ENCODE measurements at places on chromosomes 7 and 10.

DNA sequence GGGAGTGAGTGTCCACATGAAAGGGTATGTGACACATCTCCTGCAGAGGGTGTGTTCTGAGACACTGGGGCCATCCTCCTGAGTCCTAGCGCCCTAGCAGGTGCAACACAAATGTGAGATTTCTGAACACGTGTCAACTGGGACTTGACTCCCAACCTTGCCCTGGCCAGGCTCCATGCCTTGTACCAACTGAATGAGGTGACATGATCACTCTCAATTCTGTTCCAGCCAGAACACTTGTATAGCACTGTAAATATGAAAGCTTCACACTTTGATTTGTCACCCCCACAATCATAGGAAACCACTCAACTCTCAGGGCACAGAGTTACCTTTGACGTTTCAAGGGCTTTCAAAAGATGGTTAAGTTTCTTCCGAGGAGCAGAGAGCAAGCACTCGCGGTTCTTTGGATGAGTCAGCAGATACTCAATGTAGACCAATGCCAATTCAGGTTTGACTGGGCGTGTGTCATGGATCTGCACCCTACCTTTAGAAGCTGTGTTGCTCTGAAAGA lies 48.6 kb downstream of the NCAPG2 start:
- no peak for DNase-seq

GRCh38 chr7:30556840-30557239 lies 37.8 kb upstream of the GARS1 start:
- no peak for DNase-seq

DNA sequence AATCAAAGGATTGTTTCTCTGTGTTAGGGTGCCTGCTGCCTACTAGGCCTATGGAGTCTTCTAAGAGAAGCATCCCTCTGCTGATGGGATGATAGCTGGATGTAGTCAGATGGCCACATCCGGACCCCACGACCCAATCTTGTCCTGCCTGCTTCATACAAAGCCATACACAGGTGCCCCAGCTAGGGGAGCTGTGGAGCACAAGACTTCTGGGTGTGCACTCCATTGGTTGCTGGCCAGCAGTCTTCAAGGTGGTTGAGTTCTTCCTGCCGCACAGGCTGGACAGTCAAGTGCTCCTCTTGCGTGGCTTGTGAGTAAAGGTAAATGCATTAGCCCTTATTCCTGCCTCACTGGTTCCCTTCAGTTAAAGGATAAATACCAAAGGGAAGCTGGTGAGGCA lies 120.2 kb downstream of the TEX36 start:
- DNase-seq, result no peak

- no peak for DNase-seq
These were observed 74.5 kb upstream of the SEMA3D start for GRCh38 chr7:85261336-85261735.

DNA sequence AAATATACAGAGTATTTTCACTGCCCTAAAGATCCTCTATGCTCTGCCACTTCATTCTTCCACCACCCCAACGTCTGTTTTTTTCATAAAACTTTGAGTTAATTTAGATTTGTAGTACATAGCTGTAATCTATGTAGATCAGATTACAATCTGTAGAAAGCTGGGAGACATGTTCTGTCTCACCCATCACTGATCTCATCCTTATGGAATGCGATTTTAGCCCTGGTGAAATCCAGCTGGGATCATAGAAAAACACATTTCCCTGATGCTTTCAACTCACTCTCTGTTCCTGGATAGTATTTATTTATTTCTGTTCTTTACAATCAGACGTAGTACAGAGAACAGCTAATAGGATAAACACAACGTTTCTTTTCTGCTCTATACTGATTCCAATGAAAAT lies 521.0 kb downstream of the KIF20B start:
- DNase-seq, result no peak

DNA sequence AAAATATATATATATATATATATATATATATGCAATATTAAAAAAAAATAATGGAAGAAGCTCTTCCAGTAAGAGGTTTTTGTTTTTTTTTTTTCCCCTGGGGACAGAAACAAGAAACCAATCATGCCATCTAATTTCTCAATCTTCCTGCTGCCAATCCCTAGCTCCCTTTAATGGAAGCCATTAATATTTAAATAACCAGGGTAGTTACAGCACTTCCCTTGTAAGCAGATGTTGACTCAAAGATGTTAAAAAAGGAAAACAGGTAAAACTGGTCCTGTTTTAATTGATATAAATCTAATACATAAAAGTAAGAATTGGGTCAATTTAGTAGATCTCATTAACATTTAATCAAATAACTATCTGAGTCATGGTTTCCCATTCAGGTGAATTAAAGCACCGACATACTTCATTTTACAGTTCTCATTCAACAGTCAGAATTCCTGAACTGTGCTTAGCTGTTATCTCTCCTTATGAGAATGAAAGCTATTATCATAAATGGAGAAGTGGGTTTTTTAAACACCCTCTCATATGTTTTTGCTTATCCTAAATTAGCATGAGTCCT lies 22.6 kb downstream of the CPVL start:
- DNase-seq, result no peak

GRCh38 chr10:18582803-18583202 lies 68.6 kb downstream of the NSUN6 start:
- DNase-seq, result no peak

- DNase-seq, result no peak
These were observed 452.5 kb downstream of the PLXNA4 start for GRCh38 chr7:132123773-132124172.

GRCh38 chr7:5451391-5451790 lies 27.8 kb upstream of the TNRC18 start:
- no peak for DNase-seq

GRCh38 chr7:37504801-37505200 lies 56.1 kb upstream of the ELMO1 start:
- DNase-seq, result no peak

DNA sequence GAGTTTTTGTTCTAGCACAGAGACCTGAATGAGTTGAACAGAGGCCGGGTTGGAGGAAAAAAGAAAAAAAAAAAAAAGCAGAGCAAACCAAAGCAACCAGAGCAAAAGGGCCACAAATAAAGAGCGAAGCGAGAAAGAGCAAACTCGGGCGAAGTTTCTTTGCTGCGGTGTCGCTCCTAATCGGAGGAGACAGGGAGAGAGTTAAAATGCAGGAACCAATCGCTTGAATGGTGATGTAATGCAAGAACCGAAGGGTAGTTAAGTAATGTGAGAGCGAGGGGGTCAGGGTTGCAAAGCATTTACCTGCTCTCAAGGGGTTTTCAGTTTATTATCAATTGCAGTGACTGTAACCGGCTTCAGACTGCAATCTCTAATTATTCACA lies 271.7 kb downstream of the TRIL start:
- DNase-seq, result peak; percentile 41

- DNase-seq, result no peak
These were observed at the start of gene CYP3A4 for GRCh38 chr7:99784007-99784406. CYP3A4 (minus strand) TSS chr7:99784184; CDS start chr7:99784081, 103 bp downstream.

DNA sequence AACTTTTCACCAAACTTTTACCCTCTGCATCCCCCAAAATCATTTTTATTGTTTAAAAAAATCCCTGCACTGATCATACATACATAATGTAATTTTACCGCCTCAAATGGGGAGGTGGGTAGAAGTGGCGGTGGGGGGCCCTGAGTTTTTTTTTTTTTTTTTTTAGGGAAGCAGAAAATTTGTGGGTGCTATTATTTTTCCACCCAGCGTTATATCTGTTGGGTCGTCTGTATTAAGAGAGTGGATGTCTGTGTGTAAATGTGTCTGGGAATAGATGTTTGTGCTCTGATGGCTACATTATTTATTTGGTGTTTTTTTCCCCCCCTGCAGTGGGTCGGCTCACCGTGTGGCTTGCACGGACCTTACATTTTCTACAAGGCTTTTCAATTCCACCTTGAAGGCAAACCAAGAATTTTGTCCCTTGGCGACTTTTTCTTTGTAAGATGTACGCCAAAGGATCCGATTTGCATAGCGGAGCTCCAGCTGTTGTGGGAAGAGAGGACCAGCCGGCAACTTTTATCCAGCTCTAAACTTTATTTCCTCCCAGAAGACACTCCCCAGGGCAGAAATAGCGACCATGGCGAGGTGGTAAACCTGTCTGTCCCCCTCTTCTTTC lies 438 bp downstream of the ARID5B start:
- no peak for DNase-seq

DNA sequence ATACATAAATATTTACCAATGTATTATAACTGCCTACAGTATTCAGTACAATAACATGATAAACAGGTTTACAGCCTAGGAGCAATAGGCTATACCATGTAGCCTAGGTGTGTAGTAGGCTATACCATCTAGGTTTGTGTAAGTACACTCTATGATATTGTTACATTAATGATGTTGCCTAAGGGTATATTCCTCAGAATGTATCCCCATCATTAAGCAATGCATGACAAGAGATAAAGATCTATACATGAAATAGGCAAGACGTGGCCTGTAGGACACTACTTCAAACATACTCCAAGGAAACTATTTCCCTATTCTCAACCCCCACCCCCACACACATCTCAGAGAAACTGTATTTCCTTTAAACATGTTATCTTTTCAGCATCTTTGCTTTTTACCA lies 15.3 kb upstream of the ADAM22 start:
- DNase-seq, result no peak

GRCh38 chr7:36439624-36440023 lies 50.0 kb downstream of the ANLN start:
- DNase-seq, result no peak

DNA sequence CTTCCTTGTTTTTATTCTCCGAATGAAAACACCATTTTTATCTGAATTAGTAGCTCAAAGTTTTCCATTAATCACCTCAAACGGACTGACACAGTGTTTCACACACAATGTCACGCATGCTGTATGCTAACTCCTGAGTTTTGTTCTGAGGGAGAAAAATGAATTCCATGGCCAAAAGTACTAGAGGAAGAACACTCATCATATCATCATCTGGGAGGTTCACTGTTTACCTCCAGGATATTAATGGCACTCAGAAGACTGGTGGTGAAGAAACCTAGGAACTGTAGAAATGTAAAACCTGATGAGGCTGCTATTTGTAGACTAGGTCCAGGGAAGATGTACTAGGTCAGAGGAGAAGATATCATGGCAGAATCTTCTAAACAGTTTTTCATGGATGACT lies 395.6 kb upstream of the ETV1 start:
- no peak for DNase-seq

GRCh38 chr7:141456711-141457110 lies 94.5 kb upstream of the AGK start:
- no peak for DNase-seq

Measured in heart right ventricle (tissue), 16 donors.